ENCODE measurements at places on chromosomes 12 and 14. TPM values are rescaled to one million over a fixed set of nuclear protein-coding genes. Genes with fewer than 3 reads are reported as not detected.
A peak's percentile ranks its signal among the peaks of the same experiment; 100 is the strongest.

DNA sequence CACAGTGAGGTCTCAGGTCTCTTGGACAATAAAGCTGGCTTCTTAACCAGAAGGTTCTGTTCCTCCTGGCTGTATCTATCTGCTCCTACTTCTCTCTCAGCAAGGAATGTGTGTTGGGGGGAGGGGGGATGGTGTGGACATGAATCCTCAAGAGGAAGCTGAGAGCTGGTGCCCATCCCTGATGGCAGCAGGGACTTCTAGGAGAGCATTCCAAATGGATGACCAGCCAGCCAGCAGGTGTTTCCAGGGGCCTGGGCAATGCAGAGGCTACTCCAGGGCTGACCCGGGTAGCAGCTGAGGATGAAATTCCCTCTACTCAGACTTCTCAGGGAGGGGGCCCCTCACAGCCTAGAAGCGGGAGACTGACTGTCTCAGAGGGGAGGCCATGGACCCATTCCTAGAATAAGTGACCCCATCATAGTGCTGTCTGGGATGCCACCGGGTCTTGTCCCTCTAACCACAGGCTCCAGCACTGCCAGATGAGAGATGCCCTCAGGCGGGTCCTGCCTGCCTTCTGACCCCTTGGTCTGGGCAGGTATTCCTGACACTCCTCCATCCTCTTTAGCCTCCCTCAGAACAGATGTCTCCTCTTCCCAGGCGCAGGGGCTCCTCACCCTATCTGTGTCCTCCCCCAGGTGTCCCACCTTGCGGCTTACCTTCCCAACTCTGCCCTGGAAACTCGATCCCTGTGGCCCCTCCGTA is 1.2 kb downstream of the RAB15 start:
- H3K36me3 ChIP-seq, result no peaks in the 10 kb centered on the region
- H3K27ac ChIP-seq, result no peak overlapping the region
- peaks cover 20% of the 10 kb centered on the region for H3K27me3 ChIP-seq
- H3K4me1 ChIP-seq, result peaks cover 2% of the 10 kb centered on the region

DNA sequence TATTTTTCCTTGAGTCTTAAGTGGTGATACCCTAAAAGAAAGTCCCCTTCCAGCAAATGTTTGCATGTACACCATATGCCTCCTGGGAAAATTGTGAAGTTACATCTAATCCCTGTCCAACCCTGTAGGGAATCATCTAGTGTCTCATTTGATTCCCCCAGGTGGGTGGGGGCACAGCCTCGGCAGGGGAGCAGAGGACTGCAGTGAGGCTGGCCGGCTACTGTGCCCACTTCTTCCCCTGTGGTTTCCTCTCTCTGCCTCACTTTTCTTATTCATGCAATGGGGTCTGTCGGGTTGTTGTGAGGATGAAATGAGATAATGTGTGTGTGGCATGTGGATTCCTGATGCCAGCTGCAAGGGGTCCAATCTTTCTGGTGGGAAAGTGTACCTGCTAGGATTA is 6.0 kb downstream of the PAPLN start:
- DNase-seq, result no peak
- peaks cover 10% of the 10 kb centered on the region for H3K4me1 ChIP-seq

DNA sequence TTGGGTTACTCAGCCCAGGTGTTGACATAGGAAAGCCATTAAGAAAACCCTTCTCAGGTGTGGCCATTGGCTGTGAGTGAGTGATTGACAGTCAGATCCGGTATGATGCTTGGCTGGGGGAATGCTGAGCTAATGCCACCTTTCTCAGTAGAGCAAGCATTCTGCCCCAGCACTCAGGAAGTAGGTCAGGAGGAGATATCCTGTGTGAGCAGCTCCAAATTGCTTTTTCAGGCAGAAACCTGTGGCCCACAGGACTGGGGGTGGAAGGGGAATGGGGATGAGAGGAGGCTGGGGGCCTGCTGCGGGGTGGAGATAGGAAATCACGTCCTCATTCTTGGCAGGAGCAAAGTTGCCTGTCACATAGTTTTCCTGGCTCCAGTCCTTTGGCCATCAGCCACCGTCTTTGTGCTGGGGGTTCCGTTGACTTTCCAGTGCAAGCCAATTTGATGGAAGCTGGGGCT is 55.7 kb downstream of the NINJ2 start:
- peak overlapping the region; percentile 33 for H3K27ac ChIP-seq
- no peak for DNase-seq
- no peaks in the 10 kb centered on the region for H3K27me3 ChIP-seq
- H3K4me1 ChIP-seq, result peaks cover 21% of the 10 kb centered on the region
- H3K4me3 ChIP-seq, result no peak overlapping the region
- H3K36me3 ChIP-seq, result no peaks in the 10 kb centered on the region

GRCh38 chr12:31772685-31773222 is 43.9 kb upstream of the AMN1 start:
- H3K27ac ChIP-seq, result no peak overlapping the region
- no peak overlapping the region for H3K4me3 ChIP-seq
- peaks cover 13% of the 10 kb centered on the region for H3K4me1 ChIP-seq

DNA sequence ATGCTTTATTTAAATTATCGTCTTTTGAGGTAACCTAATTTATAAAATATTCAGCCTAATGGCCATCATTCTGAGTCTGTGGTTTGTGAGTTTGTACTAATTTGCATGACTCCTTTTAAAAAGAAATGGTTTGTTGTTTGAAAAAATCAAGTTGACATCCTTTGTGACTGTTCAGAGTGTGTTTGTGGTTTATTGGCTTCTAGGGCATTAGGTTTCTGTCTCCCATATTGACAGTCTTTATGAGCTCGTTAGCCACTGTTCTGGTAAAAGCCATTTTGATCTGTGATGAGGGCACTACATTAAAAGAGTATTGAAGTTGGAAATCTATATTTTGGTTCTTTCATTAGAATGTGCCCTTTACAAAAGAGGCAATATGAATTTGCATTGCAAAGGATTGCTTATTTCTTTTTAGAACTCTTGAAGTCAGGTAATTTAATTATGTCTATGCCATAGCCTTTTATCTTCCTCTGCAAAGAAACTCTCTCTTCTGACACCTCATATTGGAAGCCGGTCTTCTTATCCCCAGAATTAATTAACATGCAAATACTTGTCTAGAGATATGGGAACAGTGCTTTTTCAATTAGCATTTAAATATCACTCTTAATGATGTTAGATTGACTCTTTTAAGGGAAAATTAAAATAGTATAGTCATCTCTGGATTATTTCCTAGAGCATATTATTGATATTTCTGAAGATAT is 95.0 kb downstream of the CRADD start:
- peaks cover 16% of the 10 kb centered on the region for H3K4me1 ChIP-seq
- H3K36me3 ChIP-seq, result no peaks in the 10 kb centered on the region
- no peak overlapping the region for H3K4me3 ChIP-seq
- H3K27me3 ChIP-seq, result no peaks in the 10 kb centered on the region

DNA sequence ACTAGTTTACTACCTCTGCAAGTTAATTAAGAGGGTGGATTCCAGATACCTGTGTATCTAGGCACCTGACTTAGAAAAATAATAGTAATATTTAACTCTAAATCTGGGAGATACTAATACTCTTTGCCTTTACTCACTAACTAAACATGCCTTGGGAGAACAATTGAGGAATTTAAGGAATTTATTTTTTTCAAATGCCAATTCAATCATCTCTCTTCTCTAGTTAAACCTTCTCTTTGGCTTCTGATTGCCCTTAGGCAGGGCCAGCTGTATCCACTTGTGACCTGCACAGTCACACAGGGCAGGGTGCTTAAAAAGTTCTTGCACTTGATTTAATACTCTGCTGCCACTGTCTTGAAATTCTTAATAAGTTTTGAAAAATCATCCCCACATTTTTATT is 142.4 kb downstream of the PLCZ1 start:
- no peaks in the 10 kb centered on the region for H3K4me1 ChIP-seq
- H3K27me3 ChIP-seq, result no peaks in the 10 kb centered on the region
- no peaks in the 10 kb centered on the region for H3K36me3 ChIP-seq
- H3K27ac ChIP-seq, result no peak overlapping the region

DNA sequence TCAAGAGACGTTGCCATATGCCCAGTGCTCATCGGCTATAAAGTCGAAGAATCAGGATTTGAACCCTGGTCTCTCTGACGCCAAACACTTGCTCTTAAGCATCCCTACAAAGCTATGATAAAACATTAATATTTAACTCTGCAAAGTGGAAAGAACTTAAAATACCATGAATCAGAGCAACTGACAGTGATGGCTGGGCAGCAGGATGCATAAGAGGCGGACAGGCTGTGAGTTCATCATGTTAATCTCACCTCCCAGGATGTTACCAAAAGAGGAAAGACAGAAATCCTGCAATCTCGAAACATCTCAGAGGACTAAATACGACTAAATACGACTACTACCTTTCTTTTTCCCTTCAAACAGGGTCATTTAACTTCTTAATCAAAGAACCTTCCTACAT is 5.8 kb downstream of the DICER1 start:
- H3K4me1 ChIP-seq, result peaks cover 7% of the 10 kb centered on the region
- no peaks in the 10 kb centered on the region for H3K36me3 ChIP-seq
- no peak overlapping the region for H3K4me3 ChIP-seq
- no peaks in the 10 kb centered on the region for H3K27me3 ChIP-seq

The SP1 gene
- polyA plus RNA-seq, result 17.6 TPM

The SCN8A gene
- polyA plus RNA-seq, result 0.21 TPM

The SRRM4 gene
- 0.05 TPM for polyA plus RNA-seq

The NTS gene
- 6.2 TPM for polyA plus RNA-seq

Measured in thymus (tissue), 14 donors.